ENCODE measurements at places on chromosomes 12 and 14.
A peak's percentile ranks its signal among the peaks of the same experiment; 100 is the strongest.

DNA sequence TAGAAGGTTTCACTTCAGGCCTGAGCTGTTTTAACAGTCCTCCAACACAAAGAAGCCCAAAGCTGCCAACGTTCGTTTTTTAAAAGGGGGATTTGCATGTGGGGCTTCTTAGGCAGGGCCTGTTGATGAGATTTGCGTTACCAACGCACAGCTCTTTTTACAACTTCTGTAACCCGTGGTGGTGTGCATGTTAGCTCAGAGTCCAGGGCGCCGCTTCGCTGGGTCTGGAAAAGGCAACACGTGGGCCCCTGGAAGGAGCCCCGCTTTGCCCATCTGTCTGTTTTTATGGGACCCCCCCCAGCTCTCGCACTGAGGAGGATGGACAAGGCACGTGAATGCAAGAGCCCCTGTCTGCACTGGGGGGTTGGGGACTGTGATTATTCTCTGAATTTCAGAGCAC lies 84.0 kb downstream of the ESR2 start:
- peaks cover 13% of the 10 kb centered on the region for H3K36me3 ChIP-seq
- H3K4me3 ChIP-seq: no peak overlapping the region
- no peak for DNase-seq
- no peak overlapping the region for H3K27ac ChIP-seq
- no peaks in the 10 kb centered on the region for H3K4me1 ChIP-seq

DNA sequence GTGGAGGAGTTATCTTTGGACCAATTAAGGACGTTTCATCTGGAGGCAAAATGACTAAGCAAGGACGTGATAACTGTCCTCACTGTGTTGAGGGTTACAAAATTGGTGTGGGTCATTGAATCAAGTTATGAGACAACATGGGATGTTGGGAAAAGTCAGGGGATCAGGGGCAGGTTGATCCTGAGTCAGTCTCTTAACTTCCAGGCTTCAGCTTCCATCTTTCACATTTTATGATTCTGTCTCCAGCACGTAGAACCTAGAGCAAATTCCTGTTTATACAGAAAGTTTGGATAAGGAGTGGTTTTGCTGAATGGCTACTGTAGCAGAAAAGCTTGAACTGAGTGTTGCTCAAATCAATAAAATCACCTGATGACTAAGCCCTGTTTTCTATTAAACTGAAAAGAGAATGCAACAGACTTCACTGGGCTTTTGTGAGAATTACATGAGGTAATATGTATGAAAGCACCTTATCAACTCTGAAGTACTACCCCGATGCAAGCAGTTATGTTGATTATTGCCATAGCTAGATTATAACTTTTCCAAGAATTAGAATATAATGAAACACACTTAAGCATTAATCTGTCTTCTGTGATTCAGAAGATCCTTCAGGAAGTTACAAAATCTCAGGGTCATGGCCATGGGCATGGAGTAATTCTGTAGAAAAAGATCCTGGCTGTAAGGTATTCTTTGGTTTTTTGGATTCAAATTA lies 184.8 kb downstream of the ETV6 start:
- DNase-seq: no peak
- peaks cover 22% of the 10 kb centered on the region for H3K4me1 ChIP-seq
- no peaks in the 10 kb centered on the region for H3K27me3 ChIP-seq
- no peak overlapping the region for H3K27ac ChIP-seq
- H3K4me3 ChIP-seq: no peak overlapping the region

- no peaks in the 10 kb centered on the region for H3K27me3 ChIP-seq
- DNase-seq: no peak
- H3K27ac ChIP-seq: no peak overlapping the region
- no peaks in the 10 kb centered on the region for H3K36me3 ChIP-seq
- H3K4me1 ChIP-seq: no peaks in the 10 kb centered on the region
- no peak overlapping the region for H3K4me3 ChIP-seq
Measured at GRCh38 chr12:116444590-116444943, 114.6 kb upstream of the MAP1LC3B2 start.

DNA sequence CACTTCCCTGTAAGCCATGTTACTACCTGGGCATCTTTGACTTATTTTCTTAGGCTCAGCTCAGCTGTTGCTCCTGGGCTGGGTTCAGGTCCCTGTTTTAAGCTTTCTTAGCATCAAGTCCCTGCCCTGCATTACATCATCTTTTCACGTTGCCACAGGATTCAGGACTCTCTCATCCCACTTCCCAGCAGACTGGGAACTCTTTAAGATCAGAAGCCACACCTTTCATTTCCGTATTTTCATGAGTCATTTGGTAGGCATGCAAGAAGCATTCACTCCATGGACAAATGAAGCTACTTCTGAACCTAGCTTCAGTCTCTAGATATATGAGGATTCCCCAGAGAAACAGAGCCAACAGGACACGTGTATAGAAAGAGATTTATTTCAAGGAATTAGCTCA lies 726.8 kb downstream of the VRK1 start:
- DNase-seq: peak; percentile 78
- no peak overlapping the region for H3K27ac ChIP-seq
- peaks cover 18% of the 10 kb centered on the region for H3K4me1 ChIP-seq

GRCh38 chr12:11564984-11565651 lies 84.4 kb upstream of the ETV6 start:
- no peaks in the 10 kb centered on the region for H3K4me1 ChIP-seq
- DNase-seq: no peak
- no peaks in the 10 kb centered on the region for H3K27me3 ChIP-seq

DNA sequence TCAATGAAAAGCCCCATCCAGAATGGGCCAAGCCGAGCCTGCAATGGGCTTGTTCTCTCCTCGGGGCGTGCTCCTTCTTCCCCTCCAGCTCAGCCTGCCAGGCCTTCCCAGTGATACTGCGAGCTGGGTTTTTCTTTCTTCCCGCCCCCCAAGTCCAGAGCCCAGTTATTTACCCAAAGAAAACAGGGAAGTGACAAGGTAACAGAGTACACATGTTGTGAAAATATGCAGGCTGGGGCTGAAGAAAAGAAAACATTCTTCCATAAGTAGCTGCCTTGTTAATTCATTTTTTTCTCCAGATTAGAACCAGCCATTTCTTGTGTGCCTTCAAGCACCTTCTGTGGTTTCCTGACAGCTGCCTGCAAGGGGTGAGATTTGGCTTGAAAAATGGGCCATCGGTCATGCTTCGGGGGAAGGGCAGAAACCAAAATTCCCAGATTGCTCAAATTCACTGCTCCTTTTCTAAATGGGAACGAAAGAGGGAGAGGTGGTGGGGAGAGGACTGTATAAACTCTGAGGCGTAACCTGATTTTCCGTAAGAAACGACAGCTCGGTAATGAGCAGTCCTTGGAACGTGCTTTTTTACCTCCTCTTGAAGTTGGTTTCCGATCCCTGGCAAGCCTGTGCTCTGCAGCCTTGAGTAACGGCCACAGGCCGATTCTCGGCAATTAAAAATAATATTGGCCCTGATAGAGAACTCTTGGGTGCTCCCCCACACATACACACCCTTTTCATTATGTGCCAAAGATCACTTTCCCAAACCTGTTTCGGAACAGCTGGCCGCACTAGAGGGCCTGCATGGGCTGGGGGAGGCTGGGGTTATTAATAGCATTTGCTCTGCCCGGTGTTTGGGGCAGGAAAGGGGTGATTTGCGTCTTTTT lies 229.4 kb downstream of the ZFP36L1 start:
- no peak for DNase-seq
- H3K27ac ChIP-seq: no peak overlapping the region
- no peaks in the 10 kb centered on the region for H3K4me1 ChIP-seq

Measured in A673 (cell line).